LHCN-M2 (cell line): ENCODE measurements at places on chromosomes 5 and 9. TPM values are rescaled to one million over a fixed set of nuclear protein-coding genes. Genes with fewer than 3 reads are reported as not detected.
A peak's percentile ranks its signal among the peaks of the same experiment; 100 is the strongest.

KCNV2 gene
- not detected in 2 replicates for total RNA-seq

KIF4B gene
- total RNA-seq = 0.06 TPM in 2 replicates

ALG2 gene
- total RNA-seq = 35.4 and 36.7 TPM in 2 replicates

DCTN4 gene
- total RNA-seq = 92.2 and 103 TPM in 2 replicates

- peak; percentile 92 for DNase-seq
Observed at GRCh38 chr9:94900222-94901018, 173.9 kb downstream of the AOPEP start.

- no peak for DNase-seq
Observed at GRCh38 chr5:135568246-135568645, 10.5 kb downstream of the CXCL14 start.

DNA sequence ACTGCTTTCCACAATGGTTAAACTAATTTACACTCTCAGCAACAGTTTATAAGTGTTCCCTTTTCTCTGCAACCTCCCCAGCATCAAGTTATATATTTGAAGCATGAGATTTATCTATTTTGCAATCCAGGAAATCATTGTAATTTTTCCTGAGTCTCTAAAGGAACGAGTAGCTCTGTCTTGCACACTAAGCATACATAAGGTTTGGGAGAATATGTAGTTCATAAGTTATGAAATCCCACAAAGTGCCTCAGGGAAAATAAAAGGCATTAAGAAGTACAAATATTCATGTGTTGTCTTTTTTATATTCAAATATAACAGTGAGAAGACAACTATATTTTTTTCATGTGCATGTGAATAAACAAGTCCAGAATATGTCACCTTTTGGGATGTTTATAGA lies 377.1 kb upstream of the RORB start:
- DNase-seq = no peak

DNA sequence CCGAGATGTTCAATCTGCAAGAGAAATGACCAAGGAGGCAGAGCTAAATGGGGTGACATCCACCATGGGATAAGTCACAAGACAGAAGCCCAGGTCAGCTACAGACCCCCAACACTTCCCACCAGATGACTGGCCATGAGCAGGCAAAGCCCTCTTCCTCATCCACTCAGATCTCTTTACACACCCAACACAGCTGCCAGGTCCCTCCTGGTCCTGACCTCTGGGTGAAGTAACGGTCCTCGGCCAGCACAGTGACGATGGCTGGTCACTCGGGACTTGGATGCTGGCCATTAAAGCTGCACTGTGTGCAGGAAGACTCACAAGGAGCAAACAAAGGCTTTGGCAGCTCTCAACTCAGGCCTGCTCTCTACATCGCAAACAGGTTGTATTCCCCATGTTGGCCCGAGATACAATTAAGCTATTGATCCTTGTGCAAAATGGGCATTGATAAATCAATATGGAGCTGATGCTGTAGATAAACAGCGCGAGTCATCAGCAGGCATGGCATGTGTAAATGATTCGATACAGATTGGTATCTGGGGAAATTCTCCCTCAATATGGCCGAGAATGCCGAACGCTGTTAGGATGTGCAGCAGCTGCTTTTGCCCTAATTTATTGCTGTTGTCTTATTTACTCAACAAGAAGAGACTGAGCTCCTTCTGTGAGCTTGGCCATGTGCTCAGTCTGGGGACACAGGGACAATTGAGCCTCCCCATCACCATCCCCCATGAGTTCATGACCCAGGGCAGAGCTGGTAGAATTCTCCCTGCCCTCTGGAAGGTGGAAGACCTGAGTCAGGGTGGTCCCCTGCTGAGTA lies 98.7 kb downstream of the C5orf15 start:
- DNase-seq = no peak

DNA sequence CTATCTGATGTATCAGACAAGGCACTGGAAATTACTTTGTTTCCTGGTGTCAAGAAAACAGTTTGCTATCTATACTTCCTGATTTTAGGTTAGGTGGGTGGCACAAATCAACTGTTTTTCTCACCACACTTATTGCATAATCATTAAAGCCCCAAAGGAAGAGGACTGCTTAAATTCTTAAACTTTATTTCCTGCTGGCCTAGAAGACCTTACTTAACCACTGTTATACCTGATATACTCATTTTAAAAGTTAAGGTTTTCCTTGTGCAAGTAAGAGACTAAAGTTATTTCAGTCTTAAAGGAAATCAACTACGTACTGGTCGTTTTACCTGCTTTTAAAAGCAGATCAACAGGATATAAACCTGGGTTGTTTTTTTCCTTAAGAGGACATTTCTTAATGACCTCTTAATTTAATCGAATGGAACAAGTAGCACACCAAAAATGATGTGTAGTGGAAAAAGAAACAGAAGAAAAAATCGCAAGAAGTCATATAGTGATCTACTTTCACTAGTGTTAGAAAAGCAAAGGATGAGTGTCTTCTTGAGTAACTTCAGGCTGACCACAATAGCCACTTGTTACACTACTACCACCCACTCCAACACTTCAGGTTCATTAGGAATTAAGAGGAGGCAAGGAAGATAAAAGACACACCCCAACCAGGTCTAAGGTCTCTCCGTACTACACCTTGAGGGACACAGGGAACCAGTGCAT lies 974 bp downstream of the CLINT1 start:
- DNase-seq = peak; percentile 19
